Fibroblast of skin of right biceps (primary cell): ENCODE measurements at places on chromosomes 3 and 15.
A peak's percentile ranks its signal among the peaks of the same experiment; 100 is the strongest.

- DNase-seq: no peak
Observed at GRCh38 chr3:50587806-50588758, 18.8 kb downstream of the HEMK1 start.

GRCh38 chr3:23232016-23232415 is 28.9 kb downstream of the UBE2E2 start:
- no peak for DNase-seq

GRCh38 chr3:49417516-49418120 is 4.7 kb downstream of the AMT start:
- no peak for DNase-seq

GRCh38 chr3:189389346-189389745 is 217.6 kb downstream of the TPRG1 start:
- peak; percentile 11 for DNase-seq

DNA sequence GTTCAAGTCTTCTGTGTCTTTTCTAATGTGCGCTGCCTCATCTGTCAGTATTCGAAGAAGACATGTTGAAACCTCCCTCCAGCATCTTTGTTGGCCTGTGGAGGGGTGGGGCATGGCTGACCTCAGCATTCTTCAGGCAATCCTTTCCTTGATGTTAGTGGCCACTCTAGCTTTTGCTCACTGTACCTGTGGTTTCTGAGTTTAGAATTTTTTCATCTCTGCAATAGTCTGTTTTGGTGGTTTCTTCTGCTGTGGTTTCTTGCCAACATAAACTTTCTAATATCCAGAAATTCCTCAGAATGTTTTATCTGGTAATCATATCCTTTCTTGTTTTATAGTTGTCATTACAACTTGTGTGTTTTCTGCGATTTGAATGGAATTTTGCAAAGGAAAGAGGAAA is 251.3 kb upstream of the NR2E3 start:
- DNase-seq: peak; percentile 91

- DNase-seq: no peak
Observed at GRCh38 chr3:112627919-112628466, 12.9 kb downstream of the CCDC80 start.

DNA sequence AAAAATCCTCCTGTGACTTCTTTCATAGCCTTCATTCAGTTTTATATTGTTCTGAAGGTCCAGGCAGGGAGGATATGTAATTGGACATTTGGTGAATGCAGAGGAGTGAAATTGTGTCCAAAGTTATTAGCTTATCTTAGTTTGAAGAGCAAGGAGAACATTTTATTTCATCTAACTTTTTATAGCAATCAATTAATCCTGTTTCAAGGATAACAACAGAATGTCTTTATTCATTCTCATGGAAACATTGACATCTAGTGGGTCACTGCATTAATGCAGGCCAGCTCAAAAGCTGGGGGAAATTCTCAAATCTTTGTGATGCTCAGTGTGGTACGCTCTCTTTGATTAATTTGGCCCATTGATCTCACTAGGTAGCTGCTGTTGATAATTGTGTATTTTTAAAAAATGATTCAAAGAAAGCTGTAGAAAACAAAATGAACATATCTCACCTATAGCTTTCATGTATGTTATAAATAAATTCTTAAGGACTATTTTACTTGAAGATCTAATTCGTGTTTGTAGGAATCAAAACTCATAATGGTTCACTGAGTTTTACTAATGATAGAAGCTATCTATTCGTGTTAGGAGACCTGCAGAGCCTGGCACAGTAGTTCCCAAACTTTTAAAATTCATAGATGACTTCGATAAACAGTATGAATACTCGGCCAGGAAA is 150.8 kb upstream of the KCNMB2 start:
- peak; percentile 55 for DNase-seq

- no peak for DNase-seq
Observed at GRCh38 chr15:81968691-81969090, 77.1 kb downstream of the MEX3B start.

- no peak for DNase-seq
Observed at GRCh38 chr15:89621547-89621946, 33.7 kb downstream of the KIF7 start.

- DNase-seq: peak; percentile 48
Observed at GRCh38 chr15:63198371-63199250, 9.2 kb downstream of the RAB8B start.

DNA sequence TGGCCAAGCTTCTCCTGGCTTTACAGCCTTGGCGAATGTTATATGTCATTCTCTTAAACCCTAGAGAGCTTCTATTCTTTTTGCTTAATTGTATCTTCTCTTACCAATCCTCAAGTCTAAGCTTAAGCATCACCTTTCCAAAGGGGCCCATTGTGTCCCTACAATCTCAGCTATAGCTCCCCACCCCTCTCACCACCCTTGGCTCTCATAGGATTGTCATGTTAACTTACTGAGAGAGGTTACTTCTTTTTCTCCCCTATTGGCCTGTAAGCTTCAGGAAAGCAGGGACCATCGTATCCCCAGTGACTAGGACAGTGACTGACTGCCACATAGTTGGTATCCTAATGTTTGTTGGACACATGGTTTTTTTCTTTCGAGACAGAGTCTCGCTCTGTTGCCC is 43.3 kb upstream of the LMOD3 start:
- DNase-seq: no peak

DNA sequence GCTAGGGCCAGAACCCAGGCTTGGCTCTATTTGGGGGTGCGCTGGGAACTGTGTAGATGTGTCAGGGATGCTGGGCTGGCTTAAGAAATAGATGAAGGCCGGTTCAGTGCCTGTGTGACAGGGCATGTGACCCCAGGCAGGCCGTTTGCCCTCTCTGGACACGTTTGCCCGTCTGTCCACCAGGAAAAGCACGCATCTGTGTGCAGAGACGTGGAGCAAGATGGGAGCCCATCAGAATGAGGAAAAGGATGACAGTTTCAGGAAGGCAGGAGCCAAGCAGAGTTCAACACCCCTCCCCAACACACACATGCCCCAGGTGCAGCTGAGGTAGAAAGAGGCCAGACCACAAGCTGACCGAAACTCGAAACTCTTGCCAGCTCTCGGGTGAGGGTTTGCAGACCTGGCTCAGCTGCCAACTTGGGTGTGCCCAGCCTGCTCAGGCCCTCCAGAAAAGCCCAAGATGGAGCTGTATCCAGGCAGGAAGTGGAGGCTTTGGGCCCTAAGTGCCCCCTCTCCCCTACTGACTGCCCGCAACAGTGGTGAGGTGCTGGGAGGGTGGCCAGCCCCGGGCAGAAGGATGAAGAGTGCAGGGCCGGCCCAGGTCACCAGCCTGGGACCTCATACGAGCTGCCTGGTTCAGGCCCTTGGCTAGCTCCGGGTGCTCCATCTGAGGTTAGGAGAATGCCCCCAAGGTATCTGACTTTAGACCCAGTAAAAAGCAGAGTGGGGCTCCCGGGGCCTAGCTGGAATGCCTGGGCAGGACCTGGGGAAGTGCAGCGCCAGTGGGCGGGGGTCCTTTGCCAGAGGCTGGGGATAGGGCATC is 10.2 kb upstream of the MESP1 start:
- no peak for DNase-seq

- no peak for DNase-seq
Observed at GRCh38 chr3:57960174-57960505, 48.1 kb upstream of the FLNB start.

GRCh38 chr3:190205739-190206138 is 85.0 kb upstream of the P3H2 start:
- DNase-seq: peak; percentile 84

DNA sequence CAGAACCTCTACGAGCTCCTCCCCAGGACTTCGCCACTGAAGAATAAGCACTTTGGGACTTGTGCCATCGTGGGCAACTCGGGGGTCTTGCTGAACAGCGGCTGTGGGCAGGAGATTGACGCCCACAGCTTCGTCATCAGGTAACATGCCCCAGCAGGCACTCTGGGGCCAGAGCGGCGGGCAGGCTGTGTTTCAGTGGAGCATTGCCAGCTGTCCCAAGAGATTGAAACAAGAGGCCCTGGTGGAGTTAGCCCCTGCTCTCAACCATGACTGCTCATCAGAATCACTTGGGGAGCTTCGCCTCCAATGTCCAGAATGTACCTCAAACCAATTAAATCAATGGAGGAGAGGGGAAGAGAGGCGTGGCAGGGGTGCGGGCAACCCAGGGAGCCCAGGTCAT is 44.8 kb downstream of the ST8SIA2 start:
- no peak for DNase-seq

DNA sequence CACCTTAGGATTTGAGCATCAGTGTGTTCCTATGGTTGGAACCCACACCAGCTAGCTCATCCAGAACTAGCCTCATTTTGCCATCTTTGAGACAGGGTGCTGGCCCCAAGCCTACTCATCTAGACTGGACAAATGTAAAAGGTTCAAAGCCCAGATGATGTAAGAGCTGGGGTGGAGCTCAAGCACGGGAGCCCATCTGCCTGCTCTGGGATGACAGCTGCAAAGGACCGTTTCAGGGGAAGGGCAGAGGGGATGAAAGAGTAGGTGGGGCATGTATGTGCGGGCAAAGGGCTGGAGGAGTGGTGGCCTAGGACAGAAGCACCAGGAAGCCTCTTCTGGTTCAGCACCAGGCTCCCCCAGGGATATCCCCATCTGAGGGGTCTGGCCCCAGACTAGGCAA is 15.8 kb downstream of the CLK3 start:
- DNase-seq: no peak

DNA sequence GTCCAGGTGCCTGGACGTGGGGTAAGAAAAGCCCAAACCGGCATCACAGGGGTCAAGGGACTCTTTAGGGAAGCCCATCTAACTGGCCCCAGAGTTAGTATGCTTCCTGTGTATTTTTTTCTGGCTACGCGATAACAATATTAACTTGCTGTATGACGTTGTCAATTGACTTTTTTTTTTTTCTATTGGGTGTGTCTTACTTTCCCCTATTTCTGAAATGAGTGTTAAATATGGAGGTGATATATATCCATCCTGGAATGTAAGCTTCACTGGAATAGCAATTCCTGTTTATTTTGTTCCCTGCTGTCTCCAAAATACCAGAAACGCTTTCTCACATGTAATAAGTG is 598 bp upstream of the GMNC start:
- DNase-seq: peak; percentile 1

DNA sequence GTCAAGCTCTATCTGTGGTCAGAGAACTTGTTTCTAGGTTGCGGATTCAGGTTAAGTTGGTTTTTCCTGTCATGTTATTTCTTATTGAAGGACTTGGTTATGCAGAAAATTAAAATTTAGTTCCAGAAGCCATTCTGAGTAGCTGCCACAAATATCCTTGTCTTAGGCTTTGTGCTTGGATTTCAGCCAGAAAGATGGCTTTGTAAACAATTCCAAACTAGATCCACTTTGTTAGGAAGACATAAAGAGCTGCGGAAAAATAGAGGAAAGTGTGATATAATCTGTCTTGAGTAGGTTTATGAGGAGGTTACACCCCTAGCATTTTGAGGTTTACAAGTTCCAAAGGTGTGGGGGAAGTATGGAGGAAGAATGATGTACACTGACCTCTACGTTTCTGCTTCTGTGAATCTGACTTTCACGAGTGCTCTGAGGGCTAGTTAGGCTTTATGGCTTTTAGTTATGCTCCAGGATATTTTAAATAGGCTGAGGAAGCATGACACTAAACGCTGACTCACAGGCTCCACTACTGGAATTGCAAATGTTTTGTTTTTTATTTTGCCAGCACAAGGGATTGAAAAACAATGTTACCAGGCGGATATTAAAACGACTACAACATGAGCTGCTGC is 46.3 kb upstream of the UTS2B start:
- peak; percentile 60 for DNase-seq

- no peak for DNase-seq
Observed at GRCh38 chr3:150410311-150411105, 2.4 kb downstream of the TSC22D2 start.

DNA sequence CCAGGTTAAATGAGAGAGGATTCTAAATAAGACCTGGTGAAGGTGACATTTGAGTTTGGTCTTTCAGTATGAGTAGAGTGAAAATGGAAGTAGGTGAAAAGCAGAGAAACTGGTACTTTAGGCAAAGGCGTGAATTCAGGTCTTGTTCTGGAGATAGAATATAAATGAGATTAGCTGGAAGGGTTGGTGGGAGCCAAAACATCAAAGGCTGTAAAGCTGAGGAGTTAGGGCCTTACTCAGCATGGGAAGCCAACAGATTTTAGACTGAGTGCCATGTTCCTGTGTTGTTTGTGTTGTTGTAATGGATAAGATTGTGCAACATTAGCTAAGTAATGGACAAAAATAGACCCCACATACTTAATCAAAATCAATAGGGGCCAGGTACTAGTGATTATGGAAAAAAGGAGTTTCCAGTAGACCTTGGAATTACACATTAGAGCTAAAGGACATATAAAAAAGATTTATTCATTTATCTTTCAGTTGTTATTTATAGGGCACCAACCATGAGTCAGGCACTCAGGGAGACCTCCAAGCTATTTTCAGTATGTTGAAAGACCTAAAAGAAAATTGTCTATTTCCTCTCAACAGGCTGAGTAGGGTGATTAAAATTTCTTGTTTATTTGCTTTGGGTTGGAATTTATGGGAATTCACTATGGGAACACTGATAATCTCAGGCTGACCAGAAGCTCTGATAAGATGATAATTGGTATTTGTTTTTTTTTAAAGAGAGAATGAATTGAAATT is 20.8 kb downstream of the ARL14 start:
- peak; percentile 83 for DNase-seq

GRCh38 chr3:34646911-34647460 is 848.6 kb downstream of the PDCD6IP start:
- peak; percentile 22 for DNase-seq

DNA sequence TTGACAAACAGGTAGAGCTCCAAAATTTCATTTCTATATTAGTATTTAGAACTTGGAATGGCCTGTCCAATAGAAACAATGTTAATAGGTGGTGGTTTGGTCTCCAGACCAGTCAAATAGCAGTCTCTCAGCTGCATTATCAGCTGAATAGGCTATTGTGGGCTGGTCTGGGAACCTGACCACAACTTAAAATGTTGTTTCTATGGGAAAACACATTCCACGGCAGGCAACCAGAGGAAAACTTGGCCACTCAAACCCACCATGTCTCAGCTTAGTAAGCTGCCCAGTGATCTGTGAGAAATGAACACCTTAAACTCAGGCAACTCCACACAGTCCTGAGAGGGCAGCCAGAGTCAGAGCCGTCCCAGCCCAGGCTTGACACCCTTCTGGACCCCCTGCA is 20.4 kb downstream of the FBN1 start:
- no peak for DNase-seq
